ENCODE measurements at places on chromosomes 7 and 10.

DNA sequence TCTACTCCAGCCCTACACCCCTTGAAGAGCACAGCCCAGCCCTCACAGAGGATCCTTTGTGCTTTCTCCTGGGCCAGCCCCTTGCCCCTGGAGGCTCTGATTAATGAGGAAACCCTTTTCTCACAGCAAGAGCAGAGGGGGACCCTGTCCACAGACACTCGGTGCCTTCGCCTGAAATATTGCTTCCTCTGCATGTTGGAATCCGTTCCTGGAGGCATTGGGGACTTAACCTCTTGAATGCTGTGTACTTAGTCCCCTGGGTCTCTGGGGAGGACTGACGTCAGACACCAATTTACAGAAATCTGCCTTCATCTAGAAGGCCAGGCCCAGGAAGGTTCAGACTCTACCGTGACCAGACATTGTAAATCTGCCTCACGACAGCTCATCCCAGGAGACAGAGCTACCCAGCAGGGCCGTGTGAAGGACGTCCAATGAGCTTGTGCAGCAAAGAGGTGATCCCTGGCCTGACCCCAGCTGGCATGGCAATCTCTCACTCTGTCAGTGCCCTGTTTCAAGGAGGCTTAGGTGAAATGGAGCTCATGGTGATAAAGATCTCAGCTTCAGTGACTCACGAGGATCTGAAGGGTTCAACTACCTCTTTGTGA, 8.1 kb upstream of the TMEM72 start:
- DNase-seq: no peak

GRCh38 chr7:29177963-29178600, 16.5 kb upstream of the CHN2 start:
- no peak for DNase-seq

DNA sequence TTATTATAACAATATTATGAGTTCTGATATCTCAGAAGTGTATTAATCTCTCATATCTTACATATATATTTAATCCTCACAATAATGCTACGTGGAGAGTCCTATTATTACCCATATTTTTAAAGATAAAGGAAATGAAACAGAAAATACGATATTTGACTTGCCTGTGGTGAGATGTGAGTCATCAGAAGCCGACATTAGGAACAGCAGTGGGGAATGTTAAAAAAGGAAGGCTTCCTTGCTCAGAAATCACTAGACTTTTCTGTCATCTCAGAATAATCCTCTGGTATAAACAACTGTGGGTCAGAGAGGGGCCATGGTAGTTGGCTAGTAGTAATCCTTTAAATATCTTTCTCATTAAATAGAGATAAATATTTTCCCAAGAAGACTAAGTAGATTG, 402.3 kb upstream of the PCDH15 start:
- DNase-seq: no peak

GRCh38 chr10:22740180-22740579, 25.8 kb upstream of the PIP4K2A start:
- DNase-seq: no peak

DNA sequence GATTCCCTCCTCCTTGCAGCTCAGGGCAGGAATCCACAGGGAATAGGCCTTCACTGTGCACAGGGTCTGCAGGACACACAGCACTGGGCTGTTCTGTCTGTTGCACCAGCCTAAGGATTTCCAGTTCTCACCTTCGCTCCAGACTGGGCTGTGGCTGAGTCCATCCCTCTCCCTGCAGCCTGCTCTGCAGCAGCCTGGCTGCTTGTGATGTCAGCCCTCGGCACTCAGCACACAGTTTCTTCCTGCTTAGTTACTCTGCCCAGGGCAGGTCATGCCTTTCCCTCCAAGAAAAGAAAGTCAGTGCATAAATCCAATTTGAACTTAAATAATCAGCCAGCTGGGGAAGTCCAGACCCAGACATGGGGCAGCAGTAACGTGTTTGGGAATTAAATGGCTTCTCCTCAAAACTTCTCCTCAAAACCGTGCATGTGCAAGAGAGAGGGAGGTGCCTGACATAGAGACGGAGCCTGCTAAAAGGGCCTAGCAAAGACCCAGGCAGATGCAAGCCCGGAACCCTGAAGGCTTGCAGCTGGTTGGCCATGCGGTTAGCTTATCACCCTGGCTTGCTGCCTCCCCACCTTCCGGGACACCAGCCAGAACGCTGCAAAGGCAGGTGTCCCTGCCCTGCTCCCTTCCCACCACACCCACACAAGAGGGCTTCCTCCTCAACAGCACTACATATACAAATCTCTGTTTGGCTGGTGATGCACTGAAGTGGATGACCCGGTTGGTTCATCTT, 10.9 kb upstream of the GDF2 start:
- DNase-seq: peak; percentile 44

- no peak for DNase-seq
Observed at GRCh38 chr10:103423748-103424147, 27.3 kb downstream of the PDCD11 start.
